Hippocampal formation (tissue), 2 donors: ENCODE measurements at places on chromosomes 12 and 14.

- DNase-seq = no peak
Measured at GRCh38 chr12:131162113-131162512, 208.4 kb downstream of the ADGRD1 start.

DNA sequence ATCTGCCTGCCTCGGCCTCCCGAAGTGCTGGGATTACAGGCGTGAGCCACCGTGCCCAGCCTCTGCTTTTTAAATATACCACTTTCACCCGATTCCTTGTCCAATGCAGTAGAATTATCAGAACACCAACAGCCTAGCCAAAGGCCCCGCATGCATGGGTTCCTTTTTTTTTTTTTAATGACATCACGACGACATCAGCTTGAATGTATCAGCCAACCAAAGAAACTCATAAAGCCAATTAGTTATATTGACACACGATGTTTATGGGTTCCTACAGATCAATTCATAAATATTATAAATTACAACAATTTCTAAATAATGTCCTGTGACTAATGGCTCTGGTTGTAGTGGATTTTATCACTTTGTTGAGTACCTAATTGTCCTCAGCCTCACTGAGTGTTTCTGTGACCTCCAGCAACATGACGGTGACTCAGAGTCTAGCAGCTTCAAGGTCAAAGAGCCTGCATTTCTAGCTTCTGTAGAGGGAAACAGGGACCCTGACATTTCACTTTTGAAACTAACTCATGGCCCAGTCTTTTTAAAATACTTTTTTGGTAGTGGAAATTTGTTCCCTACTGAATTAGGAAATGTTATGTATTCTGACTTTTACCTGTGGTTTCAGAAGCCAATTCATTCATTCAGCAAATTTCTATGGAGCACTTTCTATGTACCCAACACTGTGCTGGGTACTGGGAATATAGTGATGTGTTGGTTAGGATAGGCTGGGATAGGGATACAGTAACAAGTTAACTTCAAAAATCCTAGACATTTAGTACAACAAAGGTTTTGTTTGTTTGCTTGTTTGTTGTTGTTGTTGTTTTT is 144.1 kb downstream of the SUDS3 start:
- no peak for DNase-seq

DNA sequence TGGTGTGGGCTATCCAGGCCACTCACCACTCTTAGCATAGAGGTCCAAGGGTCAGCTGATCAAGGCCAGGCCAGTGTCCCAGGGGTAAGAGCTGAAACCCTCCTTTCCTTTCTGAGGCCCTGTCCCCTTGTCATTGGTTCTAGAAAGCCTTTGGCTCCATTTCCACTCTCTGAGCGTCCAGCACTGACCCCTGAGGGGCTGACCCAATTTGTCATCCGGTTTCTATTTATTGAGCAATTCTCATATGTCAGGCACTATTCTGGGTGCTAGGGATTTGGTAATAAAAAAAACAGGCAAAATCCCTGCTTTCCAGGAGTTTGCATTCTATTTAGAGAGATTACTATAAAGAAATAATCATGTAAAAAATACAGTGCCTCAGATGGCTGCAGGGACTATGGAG is 3.4 kb downstream of the KRT77 start:
- DNase-seq = no peak

GRCh38 chr12:60345442-60345841 is 749.6 kb downstream of the SLC16A7 start:
- no peak for DNase-seq

DNA sequence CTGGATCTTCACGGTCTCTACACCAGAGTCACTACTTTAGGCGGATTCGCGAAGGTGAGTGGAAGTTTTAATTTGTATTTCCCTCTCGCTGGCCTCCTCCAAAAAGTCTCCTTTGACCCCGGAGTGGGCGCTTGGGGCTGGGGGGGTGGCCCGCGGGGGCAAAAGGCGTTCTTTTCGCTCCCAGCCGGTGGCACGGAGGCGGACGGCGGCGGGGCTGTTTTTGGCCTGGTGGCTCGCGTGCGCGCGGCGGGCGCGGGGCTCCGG is 510 bp downstream of the ARID2 start:
- peak; percentile 67 for DNase-seq

GRCh38 chr14:96629558-96630222 is 127.5 kb downstream of the PAPOLA start:
- DNase-seq = no peak

GRCh38 chr12:27743601-27744000 is 33.0 kb downstream of the MRPS35 start:
- DNase-seq = no peak

DNA sequence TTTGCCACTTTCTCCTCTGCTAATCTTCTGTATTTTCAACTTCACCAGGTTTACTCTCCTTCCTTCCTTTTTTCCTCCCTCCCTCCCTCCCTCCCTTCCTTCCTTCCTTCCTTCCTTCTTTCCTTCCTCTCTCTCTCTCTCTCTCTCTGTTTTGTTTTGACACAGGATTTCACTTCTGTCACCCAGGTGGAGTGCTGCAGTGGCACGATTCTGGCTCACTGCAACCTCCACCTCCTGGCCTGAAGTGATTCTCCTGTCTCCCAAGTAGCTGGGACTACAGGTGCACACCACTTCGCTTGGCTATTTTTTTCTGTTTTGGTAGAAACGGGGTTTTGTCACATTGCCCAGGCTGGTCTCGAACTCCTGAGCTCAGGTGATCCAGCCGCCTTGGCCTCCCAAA is 181.2 kb upstream of the BTG1 start:
- no peak for DNase-seq

- DNase-seq = no peak
Measured at GRCh38 chr12:991350-992333, 619 bp downstream of the ERC1 start.

- no peak for DNase-seq
Measured at GRCh38 chr14:60651086-60651795, 2.0 kb upstream of the SIX1 start.

DNA sequence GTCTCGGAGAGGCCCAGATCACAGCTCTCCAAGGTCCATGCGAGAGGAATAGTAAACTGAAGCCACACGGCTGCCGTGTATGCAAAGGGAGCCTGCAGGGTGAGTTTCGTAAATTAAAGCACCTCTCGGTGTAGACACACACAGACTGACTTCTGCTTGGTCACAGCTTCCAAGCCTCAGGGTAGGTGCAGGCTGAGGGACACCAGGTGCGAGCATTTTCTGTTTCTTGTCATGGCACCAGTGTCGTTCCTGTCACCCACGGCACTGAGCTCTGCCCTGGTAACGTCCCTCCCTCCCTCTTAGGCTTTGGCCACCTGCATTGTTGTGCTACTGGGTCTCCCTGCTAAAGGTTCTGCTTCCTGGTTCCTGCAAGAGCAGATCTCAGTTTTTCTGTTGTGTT is 76.2 kb upstream of the DYNC1H1 start:
- no peak for DNase-seq

DNA sequence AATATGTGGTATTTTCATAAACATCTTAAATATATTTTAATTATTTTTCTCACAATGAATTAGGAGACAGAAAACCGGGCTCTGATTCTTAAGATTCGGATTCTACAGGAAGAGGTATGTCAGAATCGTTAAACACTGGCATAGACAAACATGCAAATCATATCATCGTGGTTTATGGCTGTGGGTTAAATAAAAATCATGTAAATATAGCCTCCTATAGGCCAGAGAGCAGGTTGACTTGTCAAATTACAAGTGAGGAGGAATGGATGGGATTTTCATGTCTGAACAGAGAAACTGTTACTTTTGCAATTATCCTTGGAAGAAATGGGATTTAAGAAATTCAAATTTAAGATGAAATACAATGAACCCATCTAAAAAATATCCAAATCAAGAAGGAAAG is 74.9 kb upstream of the BCAT1 start:
- no peak for DNase-seq

GRCh38 chr14:36505892-36506731 is 13.9 kb downstream of the NKX2-1 start:
- DNase-seq = no peak

- no peak for DNase-seq
Measured at GRCh38 chr14:68373847-68374444, 418.9 kb downstream of the ZFP36L1 start.

- DNase-seq = no peak
Measured at GRCh38 chr12:101002696-101003419, 207.2 kb downstream of the SLC5A8 start.

GRCh38 chr12:132427174-132427768 is 62.7 kb upstream of the FBRSL1 start:
- no peak for DNase-seq

DNA sequence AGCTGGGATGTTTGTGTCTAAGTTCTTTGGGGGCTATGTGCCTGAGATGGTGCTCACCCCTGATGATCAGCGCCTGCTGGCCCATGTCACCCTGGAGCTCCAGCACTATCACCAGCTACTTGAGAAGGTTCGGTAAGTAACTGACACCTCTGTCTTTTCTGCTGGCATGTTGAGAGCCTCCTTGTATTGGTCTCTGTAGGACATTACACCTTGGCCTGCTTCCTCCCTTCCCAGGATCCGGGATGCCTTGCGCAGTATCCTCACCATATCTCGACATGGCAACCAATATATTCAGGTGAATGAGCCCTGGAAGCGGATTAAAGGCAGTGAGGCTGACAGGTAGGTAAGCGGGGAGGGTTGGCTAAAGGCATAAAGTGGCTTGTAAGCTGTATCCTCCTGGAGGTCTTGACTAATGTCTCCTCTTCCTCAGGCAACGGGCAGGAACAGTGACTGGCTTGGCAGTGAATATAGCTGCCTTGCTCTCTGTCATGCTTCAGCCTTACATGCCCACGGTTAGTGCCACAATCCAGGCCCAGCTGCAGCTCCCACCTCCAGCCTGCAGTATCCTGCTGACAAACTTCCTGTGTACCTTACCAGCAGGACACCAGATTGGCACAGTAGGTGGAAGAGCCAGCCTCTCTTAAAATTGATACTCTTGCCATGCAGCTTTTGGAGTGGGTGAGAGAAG is 5.5 kb downstream of the DDIT3 start:
- no peak for DNase-seq
